ENCODE measurements at places on chromosomes 3 and 15.

DNA sequence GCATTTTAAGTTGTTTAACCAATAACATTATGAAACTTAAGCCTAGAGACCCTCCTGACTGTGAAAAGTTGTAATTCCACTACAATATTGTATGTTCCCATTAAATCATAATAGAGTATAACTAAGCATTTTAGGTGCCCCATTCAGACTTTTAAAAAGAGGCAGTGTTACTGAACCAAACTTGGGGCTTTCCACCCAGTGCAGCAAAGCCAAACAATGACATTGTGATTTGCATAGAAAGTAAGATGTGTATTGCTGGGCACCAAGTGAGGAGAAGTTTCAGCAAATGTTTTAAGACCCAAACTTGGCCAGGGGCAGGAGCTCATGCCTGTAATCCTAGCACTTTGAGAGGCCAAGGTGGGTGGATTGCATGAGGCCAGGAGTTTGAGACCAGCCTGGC, 706.2 kb downstream of the GRM7 start:
- no peak overlapping the region for H3K27ac ChIP-seq
- no peak overlapping the region for H3K4me3 ChIP-seq
- H3K36me3 ChIP-seq: no peaks in the 10 kb centered on the region
- H3K4me1 ChIP-seq: no peaks in the 10 kb centered on the region

- H3K36me3 ChIP-seq: no peaks in the 10 kb centered on the region
- no peak for DNase-seq
- H3K27ac ChIP-seq: no peak overlapping the region
- no peaks in the 10 kb centered on the region for H3K27me3 ChIP-seq
Measured at GRCh38 chr3:71803248-71803647, 18.3 kb upstream of the PROK2 start.

- H3K27me3 ChIP-seq: no peaks in the 10 kb centered on the region
- H3K27ac ChIP-seq: no peak overlapping the region
- H3K4me3 ChIP-seq: no peak overlapping the region
Measured at GRCh38 chr15:35141743-35142471, 56.8 kb upstream of the NANOGP8 start.

GRCh38 chr3:9276761-9277370, 27.4 kb upstream of the SRGAP3 start:
- H3K27ac ChIP-seq: no peak overlapping the region
- no peaks in the 10 kb centered on the region for H3K27me3 ChIP-seq
- H3K36me3 ChIP-seq: no peaks in the 10 kb centered on the region
- H3K4me3 ChIP-seq: no peak overlapping the region

Measured in iPS DF 6.9 (cell line).